ENCODE measurements at places on chromosomes 4 and X.

DNA sequence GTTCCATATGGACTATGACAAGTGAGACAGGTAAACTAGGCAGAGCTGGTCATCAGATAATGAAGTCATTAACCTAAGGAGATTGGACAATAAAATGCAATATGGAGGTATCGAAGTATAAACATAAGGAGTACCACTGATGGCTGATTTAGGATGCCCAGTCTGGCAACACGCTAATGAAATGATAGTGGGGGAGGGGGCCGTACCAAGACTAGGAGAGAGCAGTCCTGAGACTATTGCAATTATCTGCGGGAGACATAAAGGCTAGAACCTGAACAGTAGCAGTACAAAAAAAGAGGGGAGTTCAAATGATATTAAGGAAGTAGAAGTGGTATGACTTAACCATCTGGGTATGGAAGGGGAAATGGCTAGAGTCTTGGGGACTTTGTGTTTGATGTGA is 2.3 kb downstream of the F9 start:
- no peak for DNase-seq

DNA sequence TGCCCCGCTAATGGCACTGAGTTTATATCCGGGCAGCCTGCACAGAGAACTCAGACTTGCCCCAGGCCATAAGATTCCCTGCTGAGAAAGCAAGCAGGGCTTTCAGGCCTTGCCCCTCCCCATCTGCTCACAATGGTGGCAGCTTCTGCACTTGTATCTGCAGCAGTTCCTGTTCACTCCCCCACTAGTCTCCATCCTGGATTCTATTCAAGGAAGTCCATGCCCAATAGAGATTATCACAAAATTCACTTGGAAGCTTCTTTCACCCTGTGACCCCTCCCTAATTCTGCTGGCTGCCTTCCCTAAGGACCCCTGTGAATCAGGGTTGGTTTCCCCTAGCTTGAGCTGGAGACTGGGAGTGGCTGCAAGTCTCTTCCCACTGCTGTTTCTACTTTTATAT is 34.5 kb upstream of the UCP1 start:
- no peak for DNase-seq

DNA sequence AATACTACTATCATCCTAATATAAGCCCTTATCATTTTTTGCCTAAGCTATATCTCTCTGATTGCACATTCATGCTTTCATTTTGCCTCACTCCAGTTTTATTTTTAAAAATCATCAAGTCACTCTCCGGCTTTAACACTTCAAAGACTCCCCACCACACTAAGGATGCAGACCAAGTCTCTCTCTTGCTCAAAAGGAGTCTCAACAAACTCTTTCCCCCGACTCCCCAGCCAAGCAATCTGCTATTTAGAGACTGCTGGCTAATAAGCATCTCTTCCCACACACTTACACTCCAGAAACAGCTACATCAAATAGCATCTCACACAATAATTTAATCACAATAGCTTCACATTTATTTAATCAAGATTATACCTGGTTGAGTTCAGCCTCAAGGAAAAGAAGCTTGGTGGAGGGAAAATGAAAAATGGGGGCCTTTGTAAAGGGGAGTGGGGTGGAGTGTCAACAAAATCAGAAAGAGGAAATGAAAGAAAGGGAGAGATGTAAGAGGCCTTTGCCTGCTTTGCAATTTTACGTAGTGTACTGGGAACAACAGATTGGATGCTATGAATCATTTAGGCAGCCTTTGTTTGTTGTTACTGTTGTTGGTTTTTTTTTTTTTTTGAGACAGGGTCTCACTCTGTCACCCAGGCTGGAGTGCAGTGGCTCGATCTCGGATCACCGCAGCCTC is 104.1 kb upstream of the MCF2 start:
- peak; percentile 3 for DNase-seq

DNA sequence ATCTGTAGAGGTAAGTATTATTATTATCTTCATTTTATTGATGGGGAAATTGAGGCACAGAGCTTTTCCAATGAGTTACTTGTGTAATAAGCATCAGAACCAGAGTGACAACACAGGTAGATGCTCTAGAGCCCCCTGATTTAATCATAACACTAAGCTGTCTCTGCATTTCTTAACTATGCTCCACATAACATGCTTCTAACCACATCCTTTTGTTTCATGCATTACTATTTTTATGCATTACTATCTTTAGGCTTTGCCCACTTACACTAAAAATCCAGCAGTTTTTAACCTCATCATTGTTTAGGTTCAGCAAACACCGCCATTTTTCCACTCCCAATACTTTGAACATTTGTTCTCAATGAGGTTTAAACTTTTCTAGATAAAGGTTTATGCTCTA is 1900.8 kb upstream of the PCDH10 start:
- DNase-seq = no peak

- DNase-seq = no peak
Observed at GRCh38 chr4:98909646-98910401, 19.1 kb downstream of the EIF4E start.

DNA sequence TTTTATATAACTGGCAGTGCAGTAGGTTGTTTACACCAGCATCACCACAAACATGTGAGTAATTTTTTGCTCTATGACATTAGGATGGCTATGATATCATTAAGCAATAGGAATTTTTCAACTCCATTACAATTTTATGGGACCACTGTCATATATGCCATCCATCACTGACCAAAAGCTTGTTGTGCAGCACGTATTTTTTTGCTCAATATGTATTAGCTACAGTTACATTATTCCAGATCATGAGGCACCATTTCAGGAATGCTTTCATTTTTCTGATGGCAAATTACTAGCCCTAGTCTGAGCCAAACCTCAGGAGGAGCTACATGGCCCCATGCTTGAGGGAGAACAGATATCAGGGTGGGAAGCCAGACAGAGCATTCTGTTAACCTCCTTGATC is 56.8 kb upstream of the DCLK2 start:
- no peak for DNase-seq

DNA sequence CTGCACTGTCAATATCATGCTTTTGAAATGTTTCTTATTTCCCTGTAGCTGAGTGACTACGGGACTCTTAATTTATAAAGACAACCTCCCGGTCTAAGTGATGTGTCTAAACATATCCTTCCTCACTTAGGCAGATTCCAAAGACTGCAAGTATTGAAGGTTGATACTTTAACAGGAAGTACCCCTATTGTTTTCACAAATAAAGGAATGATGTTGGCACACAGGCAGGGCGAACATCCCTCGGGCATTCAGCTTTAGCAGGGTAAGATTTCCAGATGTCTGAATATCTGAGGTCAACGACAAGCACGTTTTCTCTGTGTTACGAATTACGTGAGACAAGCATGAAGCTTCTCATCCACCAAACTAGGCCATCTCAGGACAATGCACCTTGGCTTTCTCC is 638.0 kb upstream of the FRG1 start:
- DNase-seq = no peak

GRCh38 chr4:108058685-108059440 is 69.2 kb downstream of the HADH start:
- DNase-seq = no peak

GRCh38 chr4:158090323-158090722 is 82.5 kb downstream of the GASK1B start:
- DNase-seq = no peak

GRCh38 chr4:68469482-68469881 is 22.2 kb downstream of the TMPRSS11E start:
- DNase-seq = no peak

DNA sequence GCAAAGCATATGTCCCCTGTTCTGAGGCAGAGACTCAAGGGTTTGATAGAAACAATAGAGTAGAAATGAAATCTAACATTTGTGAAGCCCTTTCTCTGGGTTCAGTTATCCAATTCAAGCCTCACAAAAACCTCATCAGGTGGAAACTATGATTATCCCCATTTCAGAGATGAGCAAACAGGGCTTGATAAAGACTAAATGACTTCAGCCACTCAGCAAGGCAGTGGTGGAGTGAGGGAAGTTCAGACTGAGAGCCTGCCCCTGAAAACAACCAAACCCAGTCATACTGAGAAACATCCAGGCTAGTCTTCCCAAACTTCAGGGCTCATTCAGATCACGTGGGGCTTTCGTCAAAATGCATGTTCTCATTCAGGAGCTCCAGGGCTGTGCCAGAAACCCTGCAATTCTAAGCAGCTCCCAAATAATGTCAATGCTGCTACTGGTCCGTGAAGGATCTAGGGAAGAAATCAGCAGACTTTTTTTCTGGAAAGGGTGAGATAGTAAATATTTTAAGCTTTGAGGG is 109.6 kb upstream of the KIT start:
- DNase-seq = no peak

- DNase-seq = no peak
Observed at GRCh38 chrX:48476919-48477318, 920 bp downstream of the FTSJ1 start.

DNA sequence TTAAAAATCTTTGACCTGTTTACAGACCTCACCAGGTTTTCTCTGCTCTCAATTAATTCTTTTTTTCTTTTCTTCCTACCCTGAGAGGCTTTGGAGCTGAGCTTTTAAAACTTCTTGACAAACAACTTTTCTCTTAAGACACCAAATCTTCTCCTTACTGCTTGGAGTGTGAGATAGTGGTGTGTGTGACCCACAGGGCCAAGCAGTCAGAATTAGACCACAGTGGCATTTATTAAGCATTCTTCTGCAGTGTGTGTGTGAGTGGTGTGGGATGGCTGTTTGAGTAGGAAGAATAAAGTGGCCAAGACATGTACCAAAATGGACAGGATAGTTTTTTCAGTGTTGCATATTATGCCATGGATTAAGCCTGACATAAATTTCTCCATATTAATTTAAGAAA is 665.1 kb downstream of the RAPGEF2 start:
- no peak for DNase-seq

DNA sequence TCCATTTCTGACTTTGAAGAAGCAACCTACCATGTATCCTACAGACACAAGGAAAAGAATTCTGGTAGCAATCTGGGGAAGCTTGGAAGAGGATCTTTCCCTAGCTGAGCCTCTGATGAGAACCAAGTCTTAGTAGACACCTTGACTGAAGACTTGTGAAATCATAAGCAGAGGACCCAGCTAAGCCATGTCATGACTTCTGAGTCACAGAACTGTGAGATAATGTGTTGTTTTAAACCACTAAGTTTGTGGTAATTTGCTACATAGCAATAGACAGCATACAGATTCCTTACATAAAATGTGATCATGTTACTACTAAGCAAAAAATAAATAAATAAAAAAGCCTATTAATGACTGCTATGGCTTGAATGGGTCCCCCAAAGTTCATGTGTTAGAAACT is 71.3 kb upstream of the ANKRD50 start:
- no peak for DNase-seq

DNA sequence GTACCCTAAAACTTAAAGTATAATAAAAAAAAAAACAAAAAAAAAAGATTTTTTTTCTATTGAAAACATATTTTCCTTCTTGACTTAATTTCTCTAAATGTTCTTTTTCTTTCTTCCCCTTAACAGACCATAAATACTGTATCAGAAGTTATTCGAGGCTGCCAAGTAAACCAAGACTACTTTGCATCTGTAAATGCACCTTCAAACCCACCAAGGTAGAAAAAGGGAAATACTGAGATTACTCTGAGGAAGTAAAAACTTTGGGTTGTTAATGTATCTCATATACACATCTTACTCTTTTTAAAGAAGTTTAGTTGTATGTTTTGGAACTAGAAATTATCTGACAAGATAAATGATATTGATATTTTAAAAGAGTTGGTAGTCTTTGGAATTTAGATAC is 65.6 kb downstream of the USO1 start:
- no peak for DNase-seq

DNA sequence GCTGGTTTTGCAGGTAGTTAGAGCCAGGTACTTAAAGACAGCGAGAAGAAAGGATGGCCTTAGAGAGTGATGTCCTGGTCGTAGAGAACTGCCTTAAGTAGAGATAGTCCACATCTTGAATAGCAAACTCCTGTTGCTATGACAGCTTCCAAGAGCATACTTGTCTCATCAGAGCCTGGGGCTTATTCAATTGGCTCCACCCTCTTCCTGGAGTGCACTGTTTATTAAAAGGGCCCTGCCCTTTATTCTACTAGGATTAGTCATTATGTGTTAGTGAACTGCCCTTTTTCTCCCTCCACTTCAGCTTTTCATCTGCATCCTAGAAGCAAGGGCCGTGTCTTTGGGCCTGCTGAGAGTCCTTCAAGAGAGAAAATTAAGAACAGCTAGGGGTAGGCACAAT is 94.5 kb upstream of the EOLA2 start:
- DNase-seq = no peak

DNA sequence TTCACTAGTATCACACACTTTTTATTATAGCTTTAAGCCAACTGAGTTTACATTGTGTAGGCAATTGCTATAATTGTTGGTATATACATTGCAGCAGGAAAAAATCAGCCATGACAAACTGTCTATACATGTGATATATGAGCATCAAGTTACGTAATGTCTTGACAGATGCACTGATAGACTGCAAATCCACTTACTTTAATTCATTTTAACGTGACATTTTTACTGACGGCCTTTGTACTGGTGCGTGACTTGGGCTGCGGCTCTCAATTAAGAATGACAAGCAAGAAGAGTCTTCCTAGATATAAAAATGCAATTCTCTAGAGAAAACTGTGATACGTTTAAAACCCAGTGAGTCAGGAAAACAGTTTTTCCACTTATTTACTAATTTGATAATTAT is 143.8 kb downstream of the ACTRT1 start:
- no peak for DNase-seq

DNA sequence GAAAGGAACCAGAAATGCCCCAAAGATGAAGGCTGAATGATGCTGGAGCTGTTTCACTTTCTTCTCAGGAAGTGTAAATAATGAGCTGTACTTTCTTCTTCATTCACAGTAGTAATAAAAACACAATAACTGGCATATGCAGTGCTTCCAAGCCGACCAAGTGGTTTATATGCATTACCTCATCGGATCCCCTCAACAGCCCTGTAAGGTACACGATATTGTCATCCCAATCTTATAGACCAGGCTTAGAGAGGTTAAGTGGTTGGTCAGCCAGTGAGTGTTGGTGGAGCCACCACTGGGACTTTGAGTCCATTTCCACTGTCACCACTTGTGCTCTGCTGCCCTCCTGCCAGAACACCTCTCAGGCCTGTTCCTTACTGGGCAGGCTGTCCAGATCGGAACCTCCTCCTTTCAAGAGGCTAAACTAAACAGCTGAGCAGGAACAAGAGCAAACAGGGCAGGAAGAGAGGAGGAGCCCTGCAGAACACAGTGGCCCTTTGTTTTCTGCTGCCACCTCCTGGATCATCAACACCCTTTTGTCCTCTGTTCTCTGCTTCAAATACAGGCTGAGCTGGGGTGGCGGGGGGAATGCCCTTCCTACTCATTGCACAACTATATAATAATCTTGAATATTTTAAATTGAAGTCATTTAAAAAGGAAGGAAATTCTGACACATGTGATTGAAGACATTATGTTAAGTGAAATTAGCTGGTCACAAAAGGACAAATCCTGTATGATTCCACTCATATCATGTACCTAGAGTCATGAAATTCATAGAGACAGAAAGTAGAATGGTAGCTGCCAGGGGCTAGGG is 112.5 kb upstream of the ATP6AP2 start:
- DNase-seq = peak; percentile 25

DNA sequence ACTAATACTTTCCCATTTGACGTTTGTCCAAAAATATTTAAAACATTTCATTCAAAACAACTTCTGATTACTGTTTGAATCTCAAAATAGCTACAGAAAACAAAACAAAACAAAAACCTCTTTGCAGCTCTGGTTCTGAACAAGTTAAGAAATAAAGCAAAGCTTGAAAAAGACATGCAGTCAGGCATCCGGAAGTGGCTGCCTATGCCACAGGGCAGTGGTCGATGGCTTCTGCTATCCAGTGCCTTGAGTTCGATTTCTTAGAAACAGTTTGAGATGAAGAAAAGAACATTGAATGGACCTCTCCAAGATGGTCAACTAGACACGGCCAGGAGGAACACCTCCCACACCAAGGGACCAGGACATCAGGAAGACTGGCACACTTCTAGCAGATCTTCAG is 125.3 kb downstream of the SCFD2 start:
- no peak for DNase-seq
